SJCRH30 (cell line): ENCODE measurements at places on chromosomes 7 and 10. TPM values are rescaled to one million over a fixed set of nuclear protein-coding genes. Genes with fewer than 3 reads are reported as not detected.

DNA sequence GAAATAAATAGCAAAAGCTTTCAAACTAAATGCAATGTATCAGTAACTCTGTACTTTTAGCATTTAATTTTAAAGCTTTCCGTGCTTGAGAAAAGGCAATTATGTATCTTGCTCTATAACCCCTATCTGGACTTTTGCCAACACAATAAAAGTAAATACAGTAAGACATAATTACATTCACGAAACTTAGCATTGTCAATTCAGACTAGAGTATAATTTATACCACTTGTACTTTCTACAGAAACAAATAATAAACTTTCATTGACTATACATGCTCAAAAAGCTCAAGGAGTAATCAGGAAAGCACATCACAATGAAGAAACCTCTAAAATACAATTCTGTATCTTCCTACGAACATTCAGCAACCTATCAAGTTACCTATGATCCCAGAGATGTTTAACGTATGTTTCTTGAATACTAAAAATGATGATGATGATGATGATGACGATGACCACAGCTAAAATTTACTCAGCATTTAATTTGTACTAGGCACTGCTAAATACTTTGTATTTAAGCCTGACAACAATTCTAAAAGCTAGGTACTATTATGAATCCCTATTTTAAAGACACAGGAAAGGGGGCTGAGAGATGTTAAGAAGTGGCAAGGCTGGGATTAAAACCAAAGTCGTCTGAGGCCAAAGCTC is 44.9 kb downstream of the MINDY3 start:
- no peak for DNase-seq

GRCh38 chr7:52826515-52827265 is 208.7 kb upstream of the POM121L12 start:
- DNase-seq = no peak

- no peak for DNase-seq
These were observed 113.2 kb upstream of the RHEB start for GRCh38 chr7:151632750-151633515.

GRCh38 chr10:47198221-47198620 is 101.8 kb upstream of the GDF10 start:
- DNase-seq = no peak

GRCh38 chr10:44966129-44966815 is 6.7 kb downstream of the RASSF4 start:
- DNase-seq = no peak

DNA sequence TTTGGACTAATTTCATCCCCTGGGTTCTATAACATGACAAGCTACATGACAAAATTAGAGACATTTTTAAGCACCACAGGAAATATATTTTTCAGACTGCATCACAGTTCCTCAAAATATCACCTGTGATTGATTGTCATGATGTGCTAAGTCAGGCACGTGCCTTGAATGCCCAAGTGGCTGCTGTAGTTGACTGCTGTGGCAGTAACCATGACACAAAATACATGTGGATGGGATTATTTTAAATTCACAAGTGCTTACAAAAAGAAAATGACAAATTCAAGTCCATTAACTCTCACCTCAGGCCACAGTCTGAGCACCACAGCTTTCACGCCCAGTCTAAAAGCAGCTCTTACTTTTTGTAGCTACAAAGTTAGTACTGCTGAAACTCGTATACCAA is 45.5 kb downstream of the TNPO3 start:
- no peak for DNase-seq

DNA sequence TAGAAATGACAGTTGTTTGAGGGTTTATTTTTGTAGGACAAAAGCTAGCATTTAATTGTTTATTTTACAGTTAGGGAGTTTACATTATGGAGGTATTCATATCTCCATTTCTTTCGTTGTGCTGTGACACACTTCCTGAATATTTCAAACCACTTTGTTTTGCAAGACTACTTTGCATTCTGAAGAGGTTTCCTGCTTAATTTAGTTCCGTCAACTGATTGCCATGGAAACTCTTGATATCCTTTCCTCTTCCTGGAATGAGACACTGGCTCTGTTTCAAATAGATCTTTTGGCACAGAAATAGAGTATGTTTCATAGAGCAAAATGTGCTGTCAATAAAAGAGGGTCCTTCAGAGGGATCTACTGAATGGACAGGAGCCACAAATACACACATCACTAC is 159.5 kb upstream of the AGR3 start:
- DNase-seq = no peak

NRAP gene
- not detected in 2 replicates for total RNA-seq

SUV39H2 gene
- total RNA-seq = 63.3 and 72.7 TPM in 2 replicates

ATOH7 gene
- 0.13 TPM in 1 of 2 replicates, not detected in the other for total RNA-seq

LRRTM3 gene
- 0.05 and 0.10 TPM in 2 replicates for total RNA-seq
